Nephron progenitor cell (in vitro differentiated cells): ENCODE measurements at places on chromosomes 3 and 15.

- DNase-seq: no peak
- peaks cover 56% of the 10 kb centered on the region for H3K4me1 ChIP-seq
- peak overlapping the region; percentile 67 for H3K27ac ChIP-seq
Observed at GRCh38 chr3:147397155-147397874, 9.0 kb downstream of the ZIC4 start.

GRCh38 chr3:150913133-150913922, 8.1 kb upstream of the MINDY4B start:
- no peak for DNase-seq
- peaks cover 9% of the 10 kb centered on the region for H3K27me3 ChIP-seq

- peaks cover under 1% of the 10 kb centered on the region for H3K27me3 ChIP-seq
- no peak overlapping the region for H3K27ac ChIP-seq
- no peaks in the 10 kb centered on the region for H3K36me3 ChIP-seq
- DNase-seq: no peak
- H3K4me3 ChIP-seq: no peak overlapping the region
Observed at GRCh38 chr15:65795663-65796216, 3.6 kb upstream of the DENND4A start.

- H3K4me3 ChIP-seq: no peak overlapping the region
- no peak for DNase-seq
- peaks cover 54% of the 10 kb centered on the region for H3K4me1 ChIP-seq
- H3K27me3 ChIP-seq: no peaks in the 10 kb centered on the region
- no peaks in the 10 kb centered on the region for H3K36me3 ChIP-seq
Observed at GRCh38 chr3:78112291-78113010, 1072.6 kb downstream of the ROBO2 start.

GRCh38 chr3:117736846-117737245, 1027.3 kb downstream of the TUSC7 start:
- H3K27ac ChIP-seq: no peak overlapping the region
- no peaks in the 10 kb centered on the region for H3K4me1 ChIP-seq
- DNase-seq: no peak
- no peak overlapping the region for H3K4me3 ChIP-seq
- no peaks in the 10 kb centered on the region for H3K36me3 ChIP-seq

- H3K4me1 ChIP-seq: peaks cover 6% of the 10 kb centered on the region
- H3K4me3 ChIP-seq: no peak overlapping the region
- H3K27ac ChIP-seq: no peak overlapping the region
Observed at GRCh38 chr3:10379961-10380360, 59.0 kb upstream of the SEC13 start.

DNA sequence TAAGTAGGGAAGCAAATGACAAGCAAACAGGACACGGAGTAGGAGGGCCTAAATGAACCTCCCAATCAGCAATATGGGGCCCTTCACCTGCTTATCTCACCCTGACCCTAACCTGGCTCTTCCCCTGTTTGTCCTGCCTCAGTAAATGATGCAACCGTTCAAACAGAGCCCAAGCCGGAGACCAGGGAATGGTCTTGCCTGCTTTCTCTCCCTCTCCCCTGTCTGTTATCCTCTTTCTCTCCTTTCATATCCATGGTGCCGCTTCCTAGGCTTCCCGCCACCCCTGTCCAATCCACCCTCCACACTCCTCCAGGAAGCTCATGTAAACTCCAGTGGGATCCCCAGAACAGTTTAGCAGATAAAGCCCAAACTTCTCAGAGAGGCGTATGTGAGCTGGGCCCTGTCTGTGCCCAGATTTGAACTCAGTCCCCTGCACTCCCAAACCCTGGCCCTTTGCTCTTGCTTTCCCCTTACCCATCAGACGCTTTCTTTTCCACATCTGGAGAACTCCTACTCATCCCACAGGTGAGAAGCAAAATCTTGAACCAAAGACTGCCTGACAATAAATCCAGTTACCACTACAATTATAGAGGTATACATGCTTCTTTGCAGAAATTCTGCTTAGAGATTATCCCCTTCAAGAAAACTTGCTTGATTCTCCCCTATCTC, 45.7 kb upstream of the STT3B start:
- no peaks in the 10 kb centered on the region for H3K36me3 ChIP-seq
- peaks cover 5% of the 10 kb centered on the region for H3K4me1 ChIP-seq
- no peak overlapping the region for H3K27ac ChIP-seq
- DNase-seq: no peak
- H3K4me3 ChIP-seq: no peak overlapping the region

DNA sequence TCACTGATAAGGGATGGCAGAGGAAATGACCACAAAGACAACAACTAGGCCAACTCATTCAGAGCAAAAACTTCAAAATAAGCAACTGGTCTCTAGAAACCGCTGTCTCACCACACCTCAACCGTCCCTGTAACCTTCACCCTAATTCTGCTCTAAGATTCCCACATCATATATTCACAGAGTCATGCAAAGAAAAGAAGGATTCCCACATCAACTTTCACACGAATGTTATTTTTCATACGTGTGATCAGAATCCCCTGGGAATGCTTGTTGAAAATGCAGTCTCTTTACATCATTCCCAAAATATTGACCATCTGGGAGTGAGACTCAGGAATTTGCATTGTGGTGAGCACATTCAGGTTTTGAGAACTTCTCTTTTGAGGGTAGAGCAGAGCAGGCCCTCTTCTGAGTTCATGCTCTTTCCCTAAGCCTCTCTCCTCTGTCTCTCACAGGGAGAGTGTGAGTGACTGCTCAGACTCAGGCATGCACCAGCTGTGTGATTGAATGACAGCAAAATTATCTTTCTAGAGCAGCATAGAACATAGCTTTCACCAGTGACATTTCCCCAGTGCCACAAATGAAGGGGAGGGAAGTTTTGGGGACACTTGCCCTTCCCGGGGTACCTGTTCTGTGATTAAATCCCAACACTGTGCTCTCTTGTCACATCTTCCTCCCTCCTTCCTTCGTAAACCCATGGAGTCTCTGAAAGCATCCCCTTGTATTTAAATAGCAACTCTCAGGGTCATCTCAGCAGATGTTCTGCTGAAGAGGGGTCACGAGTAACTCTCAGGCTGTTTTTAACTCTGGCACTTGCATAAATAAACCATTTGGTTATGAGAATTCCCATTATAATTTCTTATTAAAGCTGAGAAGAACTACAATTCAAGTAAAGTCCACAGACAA, 170.9 kb downstream of the PLCL2 start:
- no peaks in the 10 kb centered on the region for H3K4me1 ChIP-seq
- H3K27me3 ChIP-seq: no peaks in the 10 kb centered on the region
- H3K27ac ChIP-seq: no peak overlapping the region

GRCh38 chr3:65729555-65729954, 309.2 kb downstream of the MAGI1 start:
- H3K36me3 ChIP-seq: peaks cover 4% of the 10 kb centered on the region
- peaks cover 59% of the 10 kb centered on the region for H3K4me1 ChIP-seq
- H3K27me3 ChIP-seq: no peaks in the 10 kb centered on the region
- peak overlapping the region; percentile 97 for H3K27ac ChIP-seq
- H3K4me3 ChIP-seq: no peak overlapping the region

- no peak overlapping the region for H3K4me3 ChIP-seq
- peaks cover 27% of the 10 kb centered on the region for H3K4me1 ChIP-seq
- peak overlapping the region; percentile 14 for H3K27ac ChIP-seq
- no peak for DNase-seq
- H3K27me3 ChIP-seq: no peaks in the 10 kb centered on the region
- no peaks in the 10 kb centered on the region for H3K36me3 ChIP-seq
Observed at GRCh38 chr3:81723732-81724313, 37.6 kb downstream of the GBE1 start.

GRCh38 chr3:63921741-63922482, 9.7 kb upstream of the SCAANT1 start:
- H3K36me3 ChIP-seq: peaks cover 74% of the 10 kb centered on the region
- DNase-seq: no peak
- no peak overlapping the region for H3K4me3 ChIP-seq
- no peaks in the 10 kb centered on the region for H3K4me1 ChIP-seq
- no peak overlapping the region for H3K27ac ChIP-seq

GRCh38 chr3:19994796-19995195, 17.3 kb downstream of the PP2D1 start:
- H3K36me3 ChIP-seq: no peaks in the 10 kb centered on the region
- no peak for DNase-seq
- H3K27me3 ChIP-seq: peaks cover 3% of the 10 kb centered on the region
- H3K4me1 ChIP-seq: no peaks in the 10 kb centered on the region
- no peak overlapping the region for H3K27ac ChIP-seq

GRCh38 chr3:118128886-118129285, 905.8 kb downstream of the IGSF11 start:
- no peaks in the 10 kb centered on the region for H3K36me3 ChIP-seq
- DNase-seq: no peak
- peaks cover 10% of the 10 kb centered on the region for H3K4me1 ChIP-seq

DNA sequence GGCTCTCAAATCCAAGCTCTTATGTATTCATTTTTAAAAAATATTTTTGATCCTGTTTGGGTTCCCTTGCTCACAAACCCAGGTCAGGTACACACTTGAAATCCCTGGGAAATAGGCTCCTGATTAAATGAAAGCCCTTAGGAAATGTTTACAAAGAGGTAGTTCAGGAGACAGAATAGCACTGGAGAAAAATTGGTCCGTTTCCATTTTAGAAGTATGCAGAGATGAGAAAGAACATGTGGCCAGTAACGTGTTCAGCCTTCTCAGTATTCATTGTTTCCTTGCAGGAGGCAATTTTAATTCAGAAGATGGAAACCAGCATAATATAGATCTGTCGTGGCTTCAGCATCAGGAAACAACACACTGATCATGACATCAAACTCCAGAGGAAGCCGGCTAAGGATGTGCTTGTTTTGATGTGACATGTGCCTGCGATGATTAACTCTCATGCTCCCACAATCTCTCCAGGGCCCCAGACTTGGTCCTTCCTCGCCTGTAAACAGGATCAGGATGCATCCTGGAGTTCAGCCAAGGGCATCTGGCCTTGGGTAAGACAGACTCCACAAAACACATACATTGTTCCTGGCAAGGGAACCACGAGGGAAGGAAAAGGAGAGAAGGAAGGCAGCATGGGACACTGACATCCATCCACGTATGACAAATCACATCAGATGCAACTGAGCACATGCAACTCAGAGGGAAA, 350.5 kb upstream of the THBS1 start:
- no peaks in the 10 kb centered on the region for H3K27me3 ChIP-seq
- H3K36me3 ChIP-seq: no peaks in the 10 kb centered on the region
- DNase-seq: no peak
- H3K4me1 ChIP-seq: no peaks in the 10 kb centered on the region
- H3K27ac ChIP-seq: no peak overlapping the region

- H3K36me3 ChIP-seq: peaks cover 88% of the 10 kb centered on the region
- H3K4me3 ChIP-seq: no peak overlapping the region
- no peaks in the 10 kb centered on the region for H3K4me1 ChIP-seq
- DNase-seq: no peak
- H3K27ac ChIP-seq: no peak overlapping the region
- no peaks in the 10 kb centered on the region for H3K27me3 ChIP-seq
Observed at GRCh38 chr3:136336329-136337100, 86.4 kb downstream of the PCCB start.

- no peak overlapping the region for H3K27ac ChIP-seq
- no peaks in the 10 kb centered on the region for H3K36me3 ChIP-seq
- H3K4me3 ChIP-seq: no peak overlapping the region
- H3K27me3 ChIP-seq: peaks cover 23% of the 10 kb centered on the region
- DNase-seq: no peak
Observed at GRCh38 chr3:138450704-138451424, 16.4 kb downstream of the ESYT3 start.

GRCh38 chr3:14222457-14222856, 43.8 kb downstream of the LSM3 start:
- H3K27me3 ChIP-seq: peaks cover 16% of the 10 kb centered on the region
- no peak overlapping the region for H3K27ac ChIP-seq

GRCh38 chr3:149589332-149589731, 68.5 kb downstream of the WWTR1 start:
- no peaks in the 10 kb centered on the region for H3K36me3 ChIP-seq
- peaks cover 4% of the 10 kb centered on the region for H3K27me3 ChIP-seq
- no peak for DNase-seq
- H3K27ac ChIP-seq: no peak overlapping the region
- H3K4me3 ChIP-seq: no peak overlapping the region
- H3K4me1 ChIP-seq: peaks cover 59% of the 10 kb centered on the region

DNA sequence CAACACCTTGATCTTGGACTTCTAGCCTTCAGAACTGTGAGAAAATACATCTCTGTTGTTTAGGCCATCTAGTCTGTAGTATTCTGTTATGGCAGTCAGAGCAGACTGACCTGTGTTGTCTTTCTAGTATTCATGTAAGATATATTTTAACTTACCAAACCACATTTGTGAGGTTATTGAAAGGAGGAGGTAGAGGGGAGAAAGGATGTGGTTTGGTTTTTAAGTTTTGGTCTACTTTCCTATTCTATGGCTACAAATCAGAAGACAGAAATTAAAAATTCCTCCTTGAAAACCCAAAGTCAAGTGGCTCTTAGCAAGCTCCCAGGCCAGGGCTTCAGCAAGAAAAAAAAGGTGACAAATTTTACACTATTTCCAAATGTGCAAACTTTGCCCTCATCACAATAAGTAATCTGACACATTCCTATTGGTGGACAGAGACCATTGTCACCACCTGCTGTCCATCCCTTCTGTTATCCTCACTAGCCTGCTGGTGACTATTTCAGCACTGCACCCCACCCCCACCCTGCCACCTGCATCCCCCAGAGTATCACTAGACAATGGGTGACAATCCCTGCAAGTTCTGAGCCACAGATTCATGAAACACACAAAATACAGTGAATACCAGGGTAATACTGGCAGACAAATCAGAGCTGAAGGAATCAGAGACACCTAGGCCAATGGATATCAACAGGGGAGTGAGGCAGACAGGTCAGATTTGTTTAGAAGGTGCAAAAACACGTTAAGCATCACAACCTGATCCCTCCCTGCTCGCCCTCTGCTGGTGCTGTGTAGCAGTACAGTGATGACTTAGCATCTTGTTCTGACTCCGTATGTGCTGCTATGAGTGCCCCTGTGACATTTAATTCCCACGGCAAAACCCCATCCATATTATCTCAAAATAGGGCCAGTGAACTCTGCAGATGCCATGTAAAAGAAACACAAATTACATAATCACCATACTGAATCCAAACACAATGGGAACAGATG, 79.0 kb upstream of the DCLK3 start:
- peaks cover 85% of the 10 kb centered on the region for H3K36me3 ChIP-seq
- H3K27ac ChIP-seq: no peak overlapping the region
- no peaks in the 10 kb centered on the region for H3K4me1 ChIP-seq
- peaks cover 13% of the 10 kb centered on the region for H3K27me3 ChIP-seq

DNA sequence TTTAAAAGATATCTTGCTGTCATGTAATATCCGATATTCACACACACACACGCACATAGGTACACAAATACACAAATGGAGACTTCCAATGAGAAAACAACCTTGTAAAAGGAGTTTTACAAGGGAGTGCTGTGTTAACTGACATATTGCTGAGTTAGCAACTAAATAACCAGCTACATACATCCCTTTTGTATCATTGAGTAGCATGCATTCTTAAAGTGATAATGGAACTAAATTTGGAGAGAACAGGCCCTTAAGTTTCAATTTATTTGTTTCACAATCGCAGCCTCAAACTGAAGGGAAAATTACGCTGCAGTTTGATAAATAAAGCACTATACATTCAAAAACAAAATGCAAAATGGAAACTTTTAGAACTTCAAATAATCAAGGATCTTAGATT, 1046.0 kb upstream of the NR2F2 start:
- no peak for DNase-seq
- H3K36me3 ChIP-seq: no peaks in the 10 kb centered on the region
- no peak overlapping the region for H3K27ac ChIP-seq
- H3K4me3 ChIP-seq: peak overlapping the region; percentile 11
- peaks cover 78% of the 10 kb centered on the region for H3K4me1 ChIP-seq
